ENCODE measurements at places on chromosomes 1 and 21.

DNA sequence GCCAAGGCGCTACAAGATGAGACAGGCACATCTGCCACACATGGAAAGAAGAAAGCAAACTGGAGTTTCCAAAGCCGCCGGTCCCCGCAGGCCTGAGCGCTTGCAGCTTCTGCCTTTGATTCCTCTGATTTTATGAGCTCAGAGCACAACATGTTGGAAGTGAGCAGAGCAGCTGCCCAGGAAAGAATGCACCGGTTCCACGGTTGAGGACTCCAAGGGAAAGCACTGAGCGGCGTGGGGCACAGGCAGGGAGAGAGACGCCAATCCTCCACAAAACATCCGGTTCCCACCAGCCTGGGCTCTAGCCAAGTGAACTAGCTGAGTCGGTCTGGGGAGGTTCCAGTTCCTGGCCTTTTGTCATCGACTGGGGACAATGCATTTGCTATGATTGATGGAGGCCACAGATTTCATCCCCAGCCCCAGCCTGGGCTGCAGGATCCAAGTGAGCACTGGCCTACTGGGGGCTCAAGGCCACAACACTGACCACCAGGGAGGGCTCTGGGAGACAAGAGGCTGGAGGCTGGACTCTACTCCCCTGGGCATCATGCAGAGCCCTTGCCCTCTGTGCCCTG lies 253.1 kb upstream of the IRF2BP2 start:
- no peak for DNase-seq

DNA sequence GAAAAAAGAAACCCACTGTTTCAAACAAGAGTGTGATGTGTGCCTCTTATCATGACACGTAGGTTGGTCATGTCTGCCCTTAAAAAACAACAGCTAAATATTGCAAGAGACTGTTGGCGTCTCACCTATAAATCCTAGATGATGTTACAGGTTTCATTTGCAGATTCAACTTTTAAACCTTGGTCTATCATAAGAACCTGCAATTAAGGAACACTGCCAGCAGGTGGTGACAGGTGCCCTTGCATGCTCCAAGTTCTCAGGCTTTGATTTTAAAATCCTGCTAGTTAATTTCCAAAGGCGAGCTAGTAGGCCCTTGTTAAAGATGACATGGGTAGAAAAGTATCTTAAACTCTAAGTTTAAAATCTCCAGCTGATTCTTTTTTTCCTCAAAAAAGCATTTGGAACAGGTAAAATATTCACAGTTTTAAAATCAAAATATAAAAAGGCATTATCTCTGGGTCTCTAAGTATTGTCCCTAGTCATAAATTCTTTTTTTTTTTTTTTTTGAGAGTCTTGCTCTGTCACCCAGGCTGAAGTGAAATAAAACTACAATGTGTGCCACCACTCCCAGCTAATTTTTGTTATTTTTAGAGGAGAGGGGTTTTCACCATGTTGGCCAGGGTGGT lies 39.1 kb downstream of the CLSTN1 start:
- DNase-seq = peak; percentile 17

DNA sequence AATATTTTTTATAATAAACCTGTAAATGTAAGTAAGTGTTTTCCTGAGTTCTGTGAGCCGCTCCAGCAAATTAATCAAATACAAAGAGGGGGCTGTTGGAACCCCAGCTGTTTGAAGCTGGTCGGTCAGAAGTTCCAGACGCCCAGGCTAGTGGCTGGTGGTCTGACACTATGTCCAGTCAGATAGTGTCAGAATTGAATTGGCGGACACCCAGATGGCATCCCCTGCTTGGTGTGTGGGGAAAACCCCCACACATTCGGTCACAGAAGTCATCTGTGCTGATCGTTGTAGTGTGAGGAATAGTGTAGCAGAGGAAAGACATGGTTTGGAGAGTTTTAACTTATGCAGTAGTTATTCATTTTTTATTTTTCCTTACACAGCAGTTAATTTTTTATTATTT lies 32.4 kb downstream of the TBCE start:
- no peak for DNase-seq

- DNase-seq = no peak
These were observed 2.7 kb upstream of the EDEM3 start for GRCh38 chr1:184757406-184757805.

DNA sequence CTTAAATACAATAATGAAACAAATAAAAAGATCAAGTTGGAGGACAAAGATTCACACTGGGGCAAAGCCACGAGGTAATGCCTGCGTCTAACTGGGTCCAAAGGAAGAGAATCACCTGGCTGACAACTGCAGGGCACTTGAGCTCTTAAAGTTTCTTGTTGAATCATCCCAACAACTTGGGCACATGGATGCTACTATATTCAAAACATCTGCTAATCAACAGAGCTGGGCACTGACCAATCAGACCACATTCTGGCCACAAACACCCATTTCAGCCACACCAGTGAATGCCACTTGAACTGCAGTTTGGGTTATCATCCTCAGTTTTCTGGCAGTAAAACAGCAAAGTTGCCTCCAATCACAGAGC lies 51.0 kb downstream of the ABCA4 start:
- DNase-seq = no peak

DNA sequence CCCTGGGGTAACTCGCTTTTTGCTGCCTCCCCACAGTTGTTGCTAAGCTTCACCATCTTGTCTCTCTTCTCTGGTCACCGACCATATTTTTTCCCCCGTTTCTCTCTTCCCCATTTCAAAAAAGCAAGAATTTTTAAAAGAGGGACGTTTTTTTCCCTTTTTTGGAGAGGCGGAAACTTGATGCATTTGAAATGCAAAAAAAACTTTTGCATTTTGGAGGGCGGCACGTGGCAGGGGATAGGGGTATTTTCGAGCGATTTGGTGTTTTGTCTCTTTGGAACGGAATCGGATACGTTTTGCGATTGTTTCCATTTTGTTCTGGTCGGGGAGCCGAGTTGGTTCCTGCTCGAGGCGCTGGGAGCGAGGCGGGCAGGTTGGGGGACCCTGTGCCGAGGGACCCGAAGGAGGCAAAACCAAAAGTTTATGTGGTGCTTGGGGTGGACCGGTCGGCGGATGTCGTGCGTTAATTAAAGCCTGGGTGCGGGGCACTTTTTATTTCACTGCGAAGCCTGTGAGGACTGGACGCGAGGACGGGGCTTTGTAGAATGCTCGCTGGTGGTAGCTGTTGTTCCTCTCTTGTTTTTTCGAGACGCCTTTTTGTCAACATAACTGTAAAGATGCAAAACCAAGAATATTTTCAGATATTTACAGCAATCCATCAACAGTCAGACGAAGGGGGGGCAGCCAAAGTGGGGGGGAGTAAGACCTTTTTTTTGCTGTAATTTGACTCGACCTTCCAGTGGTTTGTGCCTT lies 884 bp downstream of the H3-3A start:
- DNase-seq = peak; percentile 9

- no peak for DNase-seq
These were observed 74.3 kb upstream of the RAB4A start for GRCh38 chr1:229196404-229197264.

GRCh38 chr1:201456499-201457309 lies 12.3 kb downstream of the PHLDA3 start:
- DNase-seq = no peak

- no peak for DNase-seq
These were observed 28.7 kb downstream of the FAM89A start for GRCh38 chr1:231011360-231011759.

- DNase-seq = no peak
These were observed 249.1 kb downstream of the GREM2 start for GRCh38 chr1:240362826-240363225.

DNA sequence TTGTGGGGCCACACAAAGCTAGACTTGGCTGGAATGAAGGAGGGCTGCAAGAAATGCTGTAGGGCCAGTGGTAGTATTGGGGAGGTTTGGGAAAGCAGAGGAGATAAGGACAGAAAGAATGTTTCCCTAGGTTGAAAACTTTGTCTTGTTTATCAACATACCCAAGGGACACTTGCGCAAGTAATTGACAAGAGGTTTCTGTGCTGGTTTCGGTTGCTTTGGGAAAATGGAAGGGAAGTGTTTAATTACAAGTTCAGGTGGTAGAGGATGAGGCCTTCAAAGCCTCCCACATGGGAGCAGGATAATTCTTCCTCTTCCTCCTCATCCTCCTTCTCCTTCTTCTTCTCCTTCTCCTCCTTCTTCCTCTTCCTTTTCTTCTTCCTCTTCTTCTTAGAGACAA lies 182.1 kb upstream of the LMO4 start:
- no peak for DNase-seq

DNA sequence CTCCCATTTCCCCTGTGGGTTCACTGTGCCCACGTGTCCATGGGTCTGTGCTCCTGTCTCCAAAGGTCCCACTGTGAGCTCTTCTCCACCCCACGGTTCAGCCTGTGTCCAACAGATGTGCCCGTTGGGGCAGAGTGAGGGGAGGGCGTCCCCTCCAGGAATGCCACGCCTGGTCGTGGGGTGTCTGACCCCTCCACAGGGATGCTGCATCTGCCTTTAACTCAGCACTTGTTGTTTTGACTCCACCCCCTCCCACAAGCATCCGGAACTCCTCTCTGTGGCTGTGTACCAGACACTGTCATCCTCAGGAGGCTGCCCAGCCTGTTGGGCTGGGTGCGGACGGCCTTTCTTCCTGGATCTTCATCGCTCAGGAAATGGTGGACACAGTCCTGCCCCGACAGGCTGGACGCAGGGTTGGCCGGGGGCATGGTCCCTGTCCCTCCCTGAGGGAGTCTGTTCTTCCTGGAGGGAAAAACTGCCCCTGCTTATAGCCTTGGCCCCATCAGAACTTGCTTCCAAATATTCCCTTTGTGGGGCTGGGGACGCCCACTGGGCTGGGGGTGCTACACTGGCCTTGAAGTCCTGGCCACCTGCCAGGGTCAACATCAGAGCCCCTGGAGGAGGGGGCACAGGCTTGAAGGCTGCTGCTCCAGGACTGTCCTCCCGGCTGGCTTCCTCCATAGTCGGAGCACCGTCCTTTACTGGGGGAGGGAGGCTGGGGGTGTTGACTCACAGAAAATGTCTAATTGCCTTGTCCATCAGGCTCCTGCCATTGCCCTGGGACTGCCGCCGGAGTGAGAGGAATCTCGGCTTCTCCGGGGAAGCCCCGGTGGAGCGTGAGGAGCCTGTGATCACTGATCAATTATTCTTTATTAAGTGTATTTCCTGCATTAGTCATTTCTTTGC lies 182.0 kb upstream of the C1orf174 start:
- DNase-seq = no peak

DNA sequence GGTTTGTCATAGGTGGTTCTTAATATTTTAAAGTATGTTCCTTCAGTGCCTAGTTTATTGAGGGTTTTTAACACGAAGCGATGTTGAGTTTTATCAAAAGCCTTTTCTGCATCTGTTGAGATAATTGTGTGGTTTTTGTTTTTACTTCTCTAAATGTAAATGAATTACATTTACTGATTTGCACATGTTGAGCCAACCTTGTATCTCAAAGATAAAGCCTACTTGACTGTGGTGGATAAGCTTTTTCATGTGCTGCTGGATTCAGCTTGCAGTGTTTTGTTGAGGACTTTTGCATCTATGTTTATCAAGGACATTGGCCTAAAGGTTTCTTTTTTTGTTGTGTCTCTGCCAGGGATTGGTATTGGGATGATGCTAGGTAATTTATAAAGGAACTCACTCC lies 142.5 kb downstream of the PRDM2 start:
- no peak for DNase-seq

DNA sequence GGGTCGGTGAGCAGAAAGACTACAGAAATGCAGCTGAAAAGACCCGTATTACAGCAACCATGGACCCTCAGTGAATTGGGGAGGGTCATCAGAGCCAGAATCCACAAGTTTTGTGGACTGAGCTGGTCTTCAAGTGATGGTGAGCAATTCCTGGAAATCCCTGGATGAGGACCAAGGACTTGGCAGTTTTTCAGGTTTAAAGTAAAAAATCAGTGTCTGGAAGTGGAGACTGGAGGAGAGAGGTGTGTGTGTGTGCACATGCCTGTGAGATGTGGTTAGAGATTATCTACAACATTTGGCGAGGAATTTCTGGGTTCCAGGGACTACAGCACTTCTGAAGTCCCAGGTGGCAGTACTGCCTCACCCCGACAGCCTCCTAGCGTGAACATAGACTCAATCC lies 56.4 kb downstream of the KIRREL1 start:
- no peak for DNase-seq

- no peak for DNase-seq
These were observed 61.3 kb downstream of the TRABD2B start for GRCh38 chr1:47935856-47936255.

DNA sequence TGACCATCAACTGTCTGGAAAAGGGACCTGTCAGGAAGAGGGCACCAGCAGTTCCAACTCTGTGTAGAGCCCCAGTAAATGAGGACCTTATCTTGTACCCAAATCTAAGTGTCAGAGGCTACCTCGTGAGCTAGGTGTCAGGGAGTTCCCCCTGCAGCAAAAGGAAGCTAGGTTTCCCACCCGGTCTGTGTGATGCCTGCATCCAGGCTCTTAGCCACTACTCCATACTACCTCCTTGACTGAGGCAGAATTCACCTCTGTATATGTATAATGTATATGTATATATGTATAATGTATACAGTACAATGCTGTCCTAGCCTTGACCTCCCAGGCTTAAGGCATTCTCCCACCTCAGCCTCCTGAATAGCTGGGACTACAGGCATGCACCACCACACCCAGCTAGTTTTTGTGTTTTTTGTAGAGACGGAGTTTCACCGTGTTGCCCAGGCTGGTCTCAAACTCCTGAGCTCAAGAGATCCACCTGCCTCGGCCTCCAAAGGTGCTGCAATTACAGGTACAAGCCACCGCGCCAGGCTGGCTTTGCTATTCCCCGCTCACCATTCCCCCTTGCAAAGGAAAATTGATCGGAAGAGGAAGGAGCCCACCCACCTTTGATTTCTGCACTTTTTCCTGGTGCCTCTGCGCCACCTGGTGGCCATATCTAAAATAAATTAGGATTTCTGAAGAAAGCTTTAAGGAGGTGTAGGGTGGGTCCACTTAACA lies 15.7 kb upstream of the LUZP1 start:
- no peak for DNase-seq

- DNase-seq = peak; percentile 18
These were observed 17.7 kb downstream of the RAP1GAP start for GRCh38 chr1:21651214-21652042.

DNA sequence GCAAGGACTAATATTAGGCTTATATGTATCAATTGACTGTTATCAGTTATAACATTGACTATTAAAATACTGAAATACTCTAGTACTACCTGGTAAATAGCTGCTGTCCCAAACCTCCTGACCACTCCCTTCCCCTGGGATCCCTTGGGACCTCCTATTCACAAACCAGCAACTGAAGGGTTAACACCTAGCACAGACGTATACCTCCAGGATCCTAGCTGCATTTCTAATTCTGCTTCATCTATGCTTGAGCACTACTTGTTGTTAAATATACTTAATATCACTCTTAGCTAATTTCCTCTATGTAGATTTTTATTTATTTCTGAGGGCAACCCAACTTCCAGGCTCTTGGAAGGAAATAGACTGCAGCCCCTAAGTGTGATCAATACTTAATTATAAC lies 1.8 kb upstream of the NFYC start:
- no peak for DNase-seq

- DNase-seq = no peak
These were observed 5.5 kb downstream of the EFNA3 start for GRCh38 chr1:155083865-155084721.

Measured in effector memory CD4-positive, alpha-beta T cell (primary cell).